NCI-H446 (cell line): ENCODE measurements at places on chromosomes 4 and X.

- DNase-seq, result no peak
Observed at GRCh38 chrX:80512924-80513323, 92.7 kb downstream of the TENT5D start.

DNA sequence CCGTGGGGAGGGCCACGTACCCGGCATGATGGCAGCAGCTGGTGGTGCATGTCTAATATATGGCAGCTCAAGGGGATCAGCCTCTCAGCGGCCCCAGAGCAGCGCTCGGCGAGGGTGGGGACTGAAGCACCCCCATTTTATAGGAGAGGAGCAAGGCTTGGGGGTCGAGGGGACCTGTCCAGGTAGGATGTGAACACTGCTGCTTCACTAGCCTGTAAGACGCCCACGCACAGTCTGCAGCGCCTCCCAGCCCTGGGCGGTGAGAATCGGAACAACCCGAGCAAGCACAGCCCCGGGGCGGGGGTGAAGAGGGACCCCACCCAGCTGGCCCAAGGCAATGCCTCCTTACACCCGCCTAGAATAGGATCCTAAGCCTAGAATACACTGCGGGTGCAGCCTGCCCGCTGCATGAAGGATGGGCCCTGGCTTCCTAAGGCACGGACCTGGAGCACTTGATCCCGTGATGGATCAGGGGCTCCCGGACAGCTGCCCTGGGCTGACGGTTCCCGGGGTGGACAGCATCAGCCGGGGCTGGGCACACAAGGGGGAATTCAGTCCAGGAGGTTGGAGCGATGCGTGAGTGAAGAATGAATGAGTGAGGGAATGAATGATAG is 17.6 kb downstream of the ADRA2C start:
- no peak for DNase-seq

DNA sequence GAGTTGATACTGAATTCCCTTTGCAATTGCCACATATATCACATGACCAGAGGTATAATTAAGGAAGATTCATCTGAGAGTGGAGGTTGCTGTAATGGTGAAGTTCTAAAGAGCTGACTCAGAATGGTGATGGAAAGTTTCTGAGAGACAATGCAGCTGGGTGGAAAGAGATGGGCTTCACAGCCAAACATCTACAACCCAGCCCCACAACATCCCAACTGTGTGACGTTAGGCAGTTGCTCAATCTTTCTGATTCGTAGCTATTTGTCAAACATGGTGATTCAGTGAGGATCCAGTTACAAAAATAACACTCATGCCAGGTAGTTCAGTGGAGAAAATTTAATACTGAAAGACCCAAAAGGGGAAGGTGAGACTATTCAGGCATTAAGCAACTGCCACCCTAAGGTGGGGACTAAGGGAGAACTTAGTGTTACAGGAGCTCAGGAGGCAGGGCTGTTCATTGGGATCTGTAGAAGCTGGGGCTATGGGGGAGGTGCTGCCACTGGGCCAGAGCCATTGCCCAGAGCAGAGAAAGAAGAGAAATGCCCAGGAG is 6.9 kb upstream of the AFF1 start:
- DNase-seq, result no peak

DNA sequence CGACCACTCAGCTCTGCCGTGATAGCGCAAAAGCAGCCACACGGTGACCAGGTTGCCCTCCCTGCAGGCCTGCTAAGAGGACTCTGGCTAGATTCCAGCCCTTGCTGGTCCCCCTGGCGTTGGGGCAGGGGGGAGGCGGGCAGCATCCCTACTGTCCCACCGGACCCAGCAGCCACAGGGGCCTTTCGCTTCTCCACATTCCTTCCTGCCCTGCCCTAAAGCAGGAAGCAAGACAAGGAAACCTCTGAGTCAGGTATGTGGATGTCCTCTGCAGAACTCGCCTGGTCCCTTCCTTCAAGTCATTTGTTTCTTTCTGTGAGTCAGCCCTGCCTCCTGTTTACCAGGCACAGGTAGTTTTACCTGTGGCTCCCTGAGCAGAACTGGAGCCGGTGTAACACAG is 60.2 kb upstream of the CLDN34 start:
- no peak for DNase-seq

GRCh38 chr4:87281603-87282002 is 41.1 kb downstream of the HSD17B13 start:
- no peak for DNase-seq
